ENCODE measurements at places on chromosomes 1 and 21.

DNA sequence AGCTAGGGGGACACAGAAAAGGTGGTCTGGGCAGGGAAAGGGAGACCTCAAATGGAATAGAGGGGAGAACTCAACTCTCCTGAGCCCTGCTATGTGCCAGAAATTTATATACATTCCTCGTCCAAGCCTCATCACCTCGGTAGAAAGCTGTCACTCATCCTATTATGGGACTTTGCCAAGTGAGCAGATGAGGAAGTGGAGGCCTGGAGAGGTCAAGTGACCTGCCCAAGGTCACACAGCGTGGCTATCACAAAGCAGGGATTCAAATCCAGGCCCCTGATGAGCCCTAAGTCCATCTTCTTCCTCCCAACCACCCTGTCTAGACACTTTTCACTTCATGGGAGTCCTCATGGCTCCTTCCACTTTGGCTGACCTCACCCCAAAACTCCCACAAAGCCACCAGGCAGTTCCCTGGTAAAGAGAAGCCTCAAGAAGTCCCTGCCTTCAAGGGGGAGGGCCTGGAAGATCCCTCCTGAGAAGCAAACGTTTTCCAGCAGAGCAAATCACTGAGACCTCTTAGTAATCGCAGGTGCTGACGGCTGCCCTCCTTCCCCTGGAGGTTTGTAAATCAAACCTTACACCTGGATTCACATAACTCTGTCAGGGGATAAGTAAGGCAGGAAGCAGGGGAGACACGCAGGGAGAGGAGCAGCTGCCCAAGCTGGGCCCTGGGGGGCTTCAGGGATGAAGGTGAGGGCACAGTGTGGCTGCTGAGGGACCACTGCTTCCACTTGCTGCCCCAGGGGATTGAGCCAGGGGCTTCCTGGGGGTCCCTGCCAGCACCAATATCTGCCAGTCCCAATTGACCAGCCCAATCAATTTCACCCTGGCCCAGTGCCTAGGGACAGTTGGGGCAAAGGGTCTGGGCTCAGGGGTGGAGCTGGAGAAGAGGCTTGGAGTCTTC, 351.2 kb downstream of the MATN1 start:
- no peak for DNase-seq

DNA sequence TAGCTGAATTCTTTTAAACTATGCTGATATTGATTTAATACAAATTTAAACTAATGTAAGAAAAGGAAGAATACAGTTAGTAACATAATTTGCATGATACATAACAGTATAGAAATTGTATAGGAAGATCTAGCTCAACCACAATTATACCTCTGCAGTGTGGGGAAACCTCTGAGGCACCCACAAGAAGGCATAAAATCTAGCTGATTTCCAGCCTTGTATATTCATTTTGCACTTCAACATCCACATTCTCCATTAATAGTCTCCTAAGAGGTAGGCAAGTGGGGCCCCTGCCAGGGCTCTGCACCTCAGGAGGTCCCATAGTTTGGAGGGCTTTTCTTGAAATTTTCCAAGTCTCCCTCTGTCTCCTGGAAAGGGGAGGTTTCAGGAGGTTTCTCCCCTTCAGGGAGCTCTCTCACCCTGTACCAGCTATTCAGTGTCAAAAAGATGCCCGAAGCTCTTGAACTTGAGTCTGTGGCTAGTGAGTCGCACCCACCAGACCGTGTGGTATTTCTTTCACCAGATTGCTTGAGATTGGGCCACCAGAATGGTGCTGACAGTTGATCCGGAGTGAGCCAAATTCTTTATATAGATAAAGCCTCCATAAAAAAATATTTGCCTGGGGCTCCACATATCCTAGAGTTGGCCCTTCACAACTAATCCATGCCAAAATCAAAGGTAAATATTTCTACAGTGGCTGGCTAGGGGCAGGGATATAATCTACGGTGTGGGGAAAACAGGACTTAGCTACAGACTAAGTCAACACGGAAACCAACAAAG, 108.2 kb downstream of the TIAM1 start:
- DNase-seq, result no peak

DNA sequence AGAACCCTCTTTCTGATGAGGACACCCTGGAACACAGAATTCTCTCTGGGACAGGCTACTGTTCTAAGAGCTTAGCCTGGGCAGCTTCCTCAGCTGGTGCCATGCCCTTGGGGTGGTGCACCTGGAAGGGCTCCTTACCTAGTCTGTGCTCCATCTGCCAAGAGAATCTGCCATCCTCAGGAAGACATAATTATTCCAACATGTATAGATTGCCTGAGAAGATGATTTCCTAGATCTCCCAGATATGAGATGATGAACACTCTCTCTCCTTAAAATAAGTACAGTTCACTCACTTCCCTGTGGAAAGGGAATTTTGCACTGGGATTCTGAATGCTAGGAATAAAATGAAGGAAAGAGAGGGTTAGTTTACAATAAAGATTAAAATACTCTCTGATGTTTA, 87.6 kb downstream of the NENF start:
- DNase-seq, result no peak

DNA sequence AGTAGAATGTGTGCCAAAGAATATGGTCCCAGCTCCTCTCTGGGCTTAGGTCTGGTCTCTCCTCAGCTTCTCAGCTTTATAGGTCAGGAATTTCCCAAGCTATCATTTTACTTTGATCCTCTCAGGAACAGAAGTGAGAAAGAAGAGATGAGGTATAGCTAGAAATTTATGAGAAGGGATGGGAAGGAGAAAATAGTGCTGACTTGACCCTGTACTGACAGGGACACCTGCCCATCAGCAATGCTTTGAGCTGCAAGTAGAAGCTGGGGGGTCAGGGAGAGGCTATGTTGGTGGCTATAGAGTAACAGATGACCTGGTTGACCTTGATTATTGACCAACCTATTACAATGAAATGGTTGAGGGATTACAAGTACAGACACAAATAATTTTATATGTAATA, 75.0 kb downstream of the XCL2 start:
- no peak for DNase-seq

DNA sequence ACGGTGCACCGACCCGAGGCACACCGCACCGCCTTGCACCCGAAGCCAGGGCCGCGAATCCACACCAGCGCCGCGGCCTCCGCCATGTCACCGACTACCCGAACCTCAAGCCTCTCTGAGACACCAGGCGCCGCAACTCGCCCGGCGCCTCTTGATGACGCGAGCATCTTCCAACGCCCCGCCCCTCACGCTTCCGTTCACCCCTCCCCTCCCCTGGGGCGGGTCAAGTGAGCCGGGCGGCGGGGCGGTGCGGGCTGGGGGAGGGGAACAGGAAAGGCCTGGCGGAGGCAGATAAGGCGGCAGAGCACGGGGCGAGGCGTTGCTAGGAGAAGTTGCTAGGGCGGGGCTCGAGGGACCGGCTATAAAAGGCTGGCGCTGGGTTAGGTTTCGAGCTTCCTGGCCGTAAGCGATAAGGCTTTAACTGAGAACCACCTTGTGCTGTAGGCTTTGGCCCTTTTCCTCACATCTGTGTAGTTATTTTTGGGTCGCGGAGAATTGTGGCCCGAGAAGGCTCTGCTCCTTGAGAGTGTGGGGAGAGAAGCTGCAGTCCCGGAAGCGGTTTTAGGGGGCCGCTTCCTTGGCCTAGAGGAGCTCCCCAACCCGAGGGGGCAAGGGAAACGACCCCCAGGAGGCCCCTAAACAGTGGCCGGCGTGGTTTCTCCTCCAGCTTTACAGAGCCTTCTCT, at the start of gene SDE2:
SDE2 (minus strand) TSS at position 117 of the 685 bp plus-strand sequence; CDS start at position 86, 31 bp downstream.
- peak; percentile 99 for DNase-seq

DNA sequence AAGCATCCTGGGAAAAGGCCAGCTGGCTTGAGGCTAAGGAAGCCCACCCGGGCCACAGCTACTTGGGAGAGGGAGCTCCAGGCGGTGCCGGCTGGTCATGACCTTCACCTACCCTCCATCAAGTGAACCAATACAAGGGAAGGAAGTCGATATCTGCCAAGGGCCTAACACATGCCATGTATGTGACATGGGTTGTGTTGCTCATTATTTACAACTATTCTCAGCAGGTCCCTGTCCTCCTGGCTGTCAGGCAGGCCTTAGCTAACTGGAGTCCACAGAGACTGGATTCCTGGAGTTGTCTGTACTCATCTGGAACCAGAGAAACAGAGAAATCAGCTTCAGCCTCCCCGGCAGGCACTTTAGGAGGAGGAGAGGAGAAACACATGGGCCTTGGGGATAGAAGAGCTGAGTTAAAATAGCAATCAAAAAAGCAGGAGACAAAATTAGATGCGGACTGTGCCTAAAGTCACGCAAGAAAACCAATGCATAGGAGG, 15.7 kb downstream of the TCEA3 start:
- DNase-seq, result no peak

GRCh38 chr1:8164670-8165069, 138.6 kb upstream of the ERRFI1 start:
- no peak for DNase-seq
